SW480 (cell line): ENCODE measurements at places on chromosomes 6 and 20.

- DNase-seq = no peak
Measured at GRCh38 chr6:25387911-25388310, 108.7 kb downstream of the CARMIL1 start.

DNA sequence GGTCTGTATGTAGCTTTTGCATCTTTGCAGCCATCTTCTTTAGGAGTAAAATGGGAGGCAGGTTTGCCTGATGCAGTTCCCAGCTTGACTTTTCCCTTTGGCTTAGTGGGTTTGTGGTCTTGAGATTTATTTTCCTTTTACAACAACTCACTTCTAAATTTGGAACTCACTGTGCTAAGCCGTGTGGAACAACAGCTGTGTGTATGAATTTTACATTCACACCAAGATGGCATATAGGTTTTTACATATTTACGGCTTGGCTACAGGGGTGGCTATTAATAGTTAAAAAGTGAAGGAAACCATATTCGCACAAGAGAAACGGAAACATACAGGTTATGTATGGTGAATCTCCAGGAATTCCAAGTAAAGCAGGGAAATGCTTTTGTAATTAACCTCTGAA, 2.5 kb downstream of the TTLL2 start:
- no peak for DNase-seq

- DNase-seq = no peak
Measured at GRCh38 chr20:4444404-4444803, 277.3 kb upstream of the PRND start.

- no peak for DNase-seq
Measured at GRCh38 chr6:159074876-159075275, 30.1 kb upstream of the TAGAP start.

DNA sequence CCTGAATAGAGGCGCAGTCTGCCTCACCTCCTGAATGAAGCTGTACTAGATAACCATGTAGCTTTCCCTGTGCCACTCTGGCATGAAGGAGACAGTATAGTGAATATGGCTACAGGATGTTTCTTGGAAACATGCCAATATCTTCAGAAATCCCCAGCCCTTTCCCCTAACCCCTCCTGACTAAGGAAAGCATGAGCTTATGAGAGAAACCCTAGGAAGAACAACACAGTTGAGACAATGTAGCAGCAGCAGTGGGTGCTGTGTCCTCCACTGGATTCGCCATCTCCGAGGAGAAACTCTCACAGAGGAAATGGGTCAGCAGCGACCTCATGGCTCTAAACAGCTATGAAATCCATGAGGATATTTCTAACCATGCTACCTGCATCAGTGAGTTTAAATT, 6.7 kb downstream of the HLA-DQA1 start:
- no peak for DNase-seq

DNA sequence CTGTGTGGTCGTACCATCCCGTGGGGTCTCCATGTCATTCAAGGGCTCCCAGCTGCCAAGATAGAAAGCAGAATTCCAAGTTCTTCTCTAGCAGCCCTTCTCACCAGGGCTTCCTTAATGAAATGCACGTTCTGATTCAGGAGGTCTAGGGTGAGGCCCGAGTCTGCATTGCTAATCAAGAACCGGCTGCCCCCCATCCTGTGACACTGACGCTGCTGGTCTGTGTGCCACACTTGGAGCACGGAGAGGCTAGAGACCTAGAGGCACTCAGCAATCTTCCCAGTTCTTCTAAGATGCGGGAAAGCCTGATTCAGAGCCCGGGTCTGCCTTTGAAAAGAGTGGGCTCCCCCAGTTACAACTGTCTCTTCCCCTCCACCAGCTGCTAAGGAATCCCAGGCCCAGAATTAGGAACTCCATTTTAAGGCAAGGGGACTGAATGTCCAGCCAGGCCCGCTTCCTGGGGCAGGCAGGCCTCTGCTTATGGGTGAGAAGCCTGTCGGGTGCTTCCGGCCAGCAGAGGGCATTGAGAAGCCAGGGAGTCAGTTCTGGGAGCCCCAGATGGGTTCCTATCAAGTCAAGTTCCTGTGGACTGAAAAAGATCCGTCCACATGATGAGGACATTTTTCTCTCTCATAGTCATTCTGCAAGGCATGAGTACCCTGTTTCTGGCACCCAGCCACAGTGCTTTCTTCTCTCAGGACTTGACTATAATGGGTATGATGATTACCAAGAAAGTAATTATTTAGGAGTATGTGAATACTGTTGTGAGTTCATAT, 69.8 kb upstream of the RIN2 start:
- DNase-seq = peak; percentile 66

- no peak for DNase-seq
Measured at GRCh38 chr20:2300002-2300401, 4.2 kb downstream of the TGM3 start.

- no peak for DNase-seq
Measured at GRCh38 chr20:14525426-14525825, 188.0 kb upstream of the FLRT3 start.

DNA sequence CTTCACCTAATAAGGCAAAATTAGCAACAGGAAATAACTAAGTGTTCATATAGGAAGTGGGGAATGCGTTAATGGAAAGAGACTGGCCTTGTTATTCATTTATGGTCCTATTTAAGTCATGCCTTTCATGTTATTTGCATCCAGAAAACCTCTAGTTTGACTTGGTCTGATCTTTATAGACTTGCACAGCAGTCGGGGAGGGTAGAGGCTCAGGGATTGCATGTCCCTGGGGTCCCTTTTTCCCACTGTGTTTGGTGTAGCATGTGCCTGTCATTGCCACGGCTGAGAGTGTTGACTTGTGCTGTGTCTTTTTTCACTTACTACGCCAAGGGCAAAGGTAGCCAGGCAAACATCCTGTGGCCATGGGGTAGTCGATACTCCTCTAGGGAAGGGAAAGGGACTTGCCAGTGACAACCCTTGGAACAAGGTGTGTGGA, 105.4 kb upstream of the RIN2 start:
- DNase-seq = no peak

DNA sequence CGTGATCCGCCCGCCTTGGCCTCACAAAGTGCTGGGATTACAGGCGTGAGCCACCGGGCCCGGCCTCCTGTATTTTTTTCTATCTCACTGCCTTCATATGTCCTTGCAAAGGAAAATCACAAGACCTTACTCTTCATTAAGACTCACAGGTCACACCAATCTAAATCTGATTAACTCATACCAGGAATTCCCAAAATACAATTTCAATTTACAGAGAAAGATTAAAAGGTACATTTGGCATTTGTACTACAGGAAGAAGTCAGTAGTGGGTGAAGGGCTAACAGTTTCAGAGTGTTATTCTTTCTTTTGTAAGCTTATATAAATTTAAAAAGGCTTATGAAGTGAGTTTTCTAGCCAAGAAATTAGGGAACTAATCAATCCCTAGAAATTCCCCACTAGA, 87.4 kb downstream of the GPR63 start:
- DNase-seq = no peak

GRCh38 chr20:7938058-7938457, 2.2 kb downstream of the HAO1 start:
- DNase-seq = no peak

DNA sequence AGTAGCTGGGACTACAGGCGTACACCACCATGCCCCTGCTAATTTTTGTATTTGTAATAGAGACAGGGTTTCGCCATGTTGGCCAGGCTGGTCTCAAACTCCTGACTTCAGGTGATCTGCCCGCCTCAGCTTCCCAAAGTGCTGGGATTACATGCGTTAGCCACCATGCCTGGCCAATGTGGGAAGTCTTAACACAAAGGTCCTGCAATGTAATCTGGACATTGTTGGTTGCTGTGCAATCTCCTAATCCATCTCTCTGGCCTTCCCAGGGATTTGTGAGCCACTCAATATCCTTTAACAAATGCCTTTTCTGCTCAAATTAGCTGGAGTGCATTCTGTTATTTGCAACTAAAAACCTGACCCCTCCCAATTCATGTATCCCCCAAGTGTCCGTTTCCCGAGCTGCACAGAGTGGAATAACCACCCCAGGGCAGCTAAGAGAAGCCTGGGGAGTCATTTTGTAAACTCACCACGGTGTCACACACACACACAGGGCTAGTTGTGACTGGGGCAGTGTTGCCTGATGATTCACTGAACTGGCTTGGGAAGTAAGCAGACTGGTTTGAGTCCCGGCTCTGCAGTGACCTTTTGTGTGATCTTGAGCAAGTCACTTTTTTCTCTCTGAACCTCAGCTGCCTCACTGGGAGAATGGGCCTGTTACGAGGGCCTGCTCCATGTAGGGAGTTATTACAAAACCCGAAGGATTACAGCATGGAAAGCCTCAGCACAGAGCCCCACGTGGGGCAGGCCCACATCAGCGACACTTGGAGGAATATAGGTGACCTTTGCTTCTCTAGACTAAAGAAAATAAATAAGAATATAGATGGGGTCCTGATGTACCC, 152.3 kb downstream of the ZMYND8 start:
- no peak for DNase-seq

DNA sequence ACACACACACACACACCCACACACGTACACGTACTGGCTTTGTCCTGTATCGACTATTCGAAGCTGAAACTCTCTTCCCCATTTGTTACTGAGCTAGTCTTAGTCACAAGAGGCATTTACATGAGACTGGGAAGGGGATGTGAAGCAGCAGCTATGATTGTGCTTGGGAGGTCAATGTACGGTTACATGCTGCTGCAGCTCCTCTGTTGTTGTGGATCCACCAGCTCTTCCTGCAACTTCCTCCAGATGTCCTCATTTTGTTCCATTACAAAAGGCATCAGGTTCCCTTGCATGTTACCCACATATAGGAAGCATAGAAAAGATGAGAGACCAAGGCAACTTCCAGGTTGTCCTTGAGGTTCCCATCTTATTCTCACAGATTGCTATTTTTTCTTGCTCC, 612.4 kb upstream of the IMPG1 start:
- DNase-seq = peak; percentile 11

DNA sequence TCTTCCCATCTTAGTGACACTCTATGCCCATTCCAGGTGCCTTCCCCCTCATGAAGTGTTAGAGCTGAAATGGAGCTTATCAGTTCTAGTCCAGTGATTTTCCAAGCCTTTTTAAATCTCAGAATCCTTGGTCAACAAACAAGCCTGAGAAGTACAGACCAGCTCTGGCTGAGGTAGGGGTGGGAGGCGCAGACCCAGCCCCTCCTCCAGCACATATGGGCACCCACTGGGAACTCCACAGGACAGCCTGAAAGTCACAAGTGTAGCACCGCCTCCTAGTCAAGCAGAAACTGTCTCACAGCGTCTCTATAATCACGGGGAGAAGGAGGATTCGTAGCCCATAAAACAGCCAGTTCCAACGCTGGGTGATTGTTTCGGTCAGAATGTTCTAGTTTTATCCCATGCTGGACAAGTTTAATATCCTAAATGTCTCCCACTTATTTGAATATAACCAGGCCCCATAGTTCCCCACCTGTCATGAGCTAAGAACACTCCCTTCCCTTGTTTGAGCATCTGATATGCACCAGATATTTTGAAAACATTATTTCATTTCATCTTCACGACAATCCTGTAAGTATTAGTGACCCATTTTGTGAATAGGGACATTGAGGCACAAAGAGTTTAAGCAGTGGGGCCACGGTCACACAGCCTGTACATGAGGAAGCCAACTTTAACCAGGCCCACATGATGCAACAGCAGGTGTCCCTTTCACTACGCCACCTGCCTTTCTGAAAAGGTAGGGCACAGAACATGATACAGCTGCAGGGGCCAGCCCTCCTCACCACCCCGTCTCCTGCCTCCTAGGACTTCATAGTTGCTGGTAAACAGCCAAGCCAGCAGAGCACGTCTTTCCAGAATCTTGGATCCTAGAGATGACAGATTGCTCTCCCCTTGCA, 40.1 kb downstream of the TRAF3IP2 start:
- peak; percentile 48 for DNase-seq

- no peak for DNase-seq
Measured at GRCh38 chr6:15088904-15089568, 156.8 kb upstream of the JARID2 start.

DNA sequence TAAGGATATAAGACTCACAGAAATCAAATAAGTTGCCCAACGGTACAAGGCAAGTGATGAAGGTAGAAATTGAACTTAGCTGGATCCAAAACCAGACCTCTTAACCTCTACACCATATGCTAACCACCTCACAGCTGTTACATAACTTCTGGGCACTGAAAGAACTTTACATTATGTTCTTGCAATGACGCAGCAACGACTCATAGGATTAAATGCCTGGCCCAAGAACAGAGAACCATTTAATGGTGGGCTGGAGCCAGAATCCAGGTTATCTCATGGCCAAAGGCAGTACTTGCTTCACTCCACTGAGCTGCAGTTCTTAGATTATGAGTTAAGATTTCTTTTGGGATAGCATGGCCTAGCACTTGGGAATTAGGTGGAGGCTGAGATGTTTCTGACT, 4.4 kb downstream of the TRMT6 start:
- peak; percentile 35 for DNase-seq

- DNase-seq = peak; percentile 87
Measured at GRCh38 chr20:49484180-49485140, 2.0 kb upstream of the KCNB1 start.

DNA sequence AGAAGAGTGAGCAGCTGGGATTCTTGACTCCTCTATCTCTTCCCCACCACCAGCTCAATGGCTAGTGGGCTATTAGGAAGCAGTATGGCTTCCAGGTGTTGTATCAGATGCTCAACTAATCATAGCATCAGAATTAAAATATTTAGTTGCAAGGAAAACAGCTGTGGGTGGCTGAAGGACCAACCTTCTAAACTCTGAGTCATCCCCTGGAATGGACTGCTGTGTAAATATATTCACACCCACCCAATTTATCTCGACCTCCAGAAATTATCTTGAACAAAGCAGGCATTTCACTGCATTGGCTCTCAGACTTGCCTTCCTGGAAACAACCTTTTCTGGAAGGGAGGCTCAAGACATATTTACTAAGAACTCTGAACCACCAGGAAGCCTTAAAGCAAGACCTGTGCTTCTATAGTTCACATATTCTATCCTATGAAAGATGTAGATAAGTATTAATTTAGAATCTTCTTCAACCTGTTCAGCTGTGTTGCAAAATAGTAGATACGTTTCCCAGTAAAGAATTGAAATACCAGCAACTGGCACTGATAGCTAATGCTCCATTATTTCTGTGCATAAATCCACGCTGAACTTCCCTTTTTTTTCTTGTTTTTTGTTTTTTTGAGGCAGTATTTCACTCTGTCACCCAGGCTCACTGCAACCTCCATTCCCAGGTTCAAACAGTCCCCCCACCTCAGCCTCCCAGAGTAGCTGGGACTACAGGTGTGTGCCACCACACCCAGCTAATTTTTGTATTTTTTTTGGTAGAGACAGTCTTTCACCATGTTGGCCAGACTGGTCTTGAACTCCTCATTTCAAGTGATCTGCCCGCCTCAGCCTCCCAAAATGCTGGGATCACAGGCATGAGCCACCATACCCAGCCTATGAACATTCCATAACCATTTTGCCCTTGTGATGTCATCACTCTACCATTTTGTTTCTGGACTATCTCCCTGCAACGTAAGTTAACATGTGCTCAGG, 56.9 kb upstream of the CD2AP start:
- DNase-seq = peak; percentile 29

GRCh38 chr6:169064194-169064593, 189.5 kb downstream of the THBS2 start:
- no peak for DNase-seq
